ENCODE measurements at places on chromosomes 13 and 19.

DNA sequence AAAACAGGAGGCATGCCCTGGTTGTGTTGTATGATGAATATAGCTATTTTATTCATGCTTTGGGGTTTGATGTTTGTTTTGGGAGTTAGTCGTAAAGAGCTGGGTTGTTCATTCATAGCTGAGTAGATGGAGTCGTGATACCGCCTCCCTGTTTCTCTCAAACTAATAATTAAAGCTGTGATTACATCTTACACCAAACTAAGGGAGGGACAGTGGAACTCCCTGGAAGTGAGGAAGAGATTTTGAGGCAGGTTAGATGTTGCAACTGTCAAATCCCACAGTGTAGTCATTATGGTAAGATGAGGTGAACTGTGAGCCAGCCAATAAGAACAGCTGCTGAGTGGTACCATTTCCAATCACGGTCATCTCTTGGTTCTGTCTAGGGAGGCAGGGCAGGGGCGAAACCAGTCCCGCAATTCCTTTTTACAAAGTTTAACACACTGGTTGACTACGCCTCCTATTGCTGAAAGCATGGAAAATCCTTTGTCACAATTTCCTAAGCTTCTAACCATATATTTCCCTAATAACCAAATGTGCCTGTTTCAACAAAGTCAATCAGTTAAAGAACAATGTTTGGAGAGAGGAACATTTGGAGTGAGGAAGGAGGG, 207.6 kb upstream of the SERP2 start:
- DNase-seq: no peak

GRCh38 chr19:2049741-2050348, 1.2 kb downstream of the MKNK2 start:
- no peak for DNase-seq

DNA sequence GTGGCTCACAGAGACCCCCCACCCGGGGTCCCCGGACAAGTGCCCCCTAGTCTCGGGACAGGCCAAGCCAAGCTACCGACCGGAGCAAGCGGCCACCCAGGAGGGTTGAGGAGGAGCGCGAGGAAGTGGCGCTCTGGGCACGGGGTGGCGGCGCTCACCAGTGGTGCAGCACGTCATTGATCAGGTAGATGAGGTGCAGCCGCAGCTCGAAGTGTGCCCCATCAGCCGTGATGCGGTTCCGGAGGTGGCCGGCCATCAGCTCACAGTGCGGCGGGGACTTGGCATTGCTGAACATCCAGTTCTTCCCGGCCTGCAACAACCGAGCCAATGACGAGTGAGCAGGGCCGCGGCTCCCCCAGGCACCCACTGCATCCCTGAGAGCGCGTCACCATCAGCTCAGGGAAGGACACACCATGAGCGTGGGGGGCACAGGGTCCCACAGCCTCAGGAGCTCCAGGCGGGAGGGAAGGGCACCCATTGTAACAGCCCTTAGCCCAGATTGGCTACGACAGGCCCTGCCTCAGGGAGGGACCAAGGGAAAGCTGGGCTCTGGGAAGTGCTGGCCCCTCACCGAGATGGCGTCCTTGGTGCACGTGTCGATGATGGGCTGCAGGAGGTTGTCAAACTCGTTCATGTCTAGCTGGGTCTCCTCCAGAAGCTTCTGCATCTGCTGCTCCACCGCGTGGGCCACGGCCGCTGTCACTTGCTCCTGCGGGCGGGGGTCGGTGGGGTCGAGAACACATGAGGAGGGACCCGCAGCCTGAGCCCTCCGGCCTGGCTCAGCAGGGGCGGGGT, 9.6 kb downstream of the CHERP start:
- no peak for DNase-seq

DNA sequence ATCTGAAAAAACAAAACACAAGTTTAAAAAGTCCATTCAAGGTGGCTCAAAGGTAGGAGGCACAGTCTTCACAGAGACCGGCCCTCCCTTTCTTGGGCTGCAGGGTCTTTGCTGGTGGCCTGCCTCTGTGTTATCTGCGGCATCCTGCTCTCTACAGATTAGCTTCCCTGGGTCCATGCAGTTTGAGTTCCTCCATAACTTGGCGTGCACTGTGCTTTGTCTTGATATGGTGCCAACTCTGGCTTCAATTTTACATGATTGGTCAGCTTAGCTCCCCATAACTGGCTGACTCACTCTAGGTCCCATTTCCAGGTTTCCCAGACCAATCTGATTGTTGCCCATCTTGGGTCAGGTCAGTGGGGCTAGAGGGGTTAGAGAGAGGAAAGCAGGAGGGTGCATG, 41.8 kb downstream of the TPT1 start:
- no peak for DNase-seq

Data from NCI-H2081 treated with DMSO at 0.1 percent for 48 hours (cell line).